T-helper 17 cell (primary cell): ENCODE measurements at places on chromosomes 4 and X. TPM values are rescaled to one million over a fixed set of nuclear protein-coding genes. Genes with fewer than 3 reads are reported as not detected.
A peak's percentile ranks its signal among the peaks of the same experiment; 100 is the strongest.

DNA sequence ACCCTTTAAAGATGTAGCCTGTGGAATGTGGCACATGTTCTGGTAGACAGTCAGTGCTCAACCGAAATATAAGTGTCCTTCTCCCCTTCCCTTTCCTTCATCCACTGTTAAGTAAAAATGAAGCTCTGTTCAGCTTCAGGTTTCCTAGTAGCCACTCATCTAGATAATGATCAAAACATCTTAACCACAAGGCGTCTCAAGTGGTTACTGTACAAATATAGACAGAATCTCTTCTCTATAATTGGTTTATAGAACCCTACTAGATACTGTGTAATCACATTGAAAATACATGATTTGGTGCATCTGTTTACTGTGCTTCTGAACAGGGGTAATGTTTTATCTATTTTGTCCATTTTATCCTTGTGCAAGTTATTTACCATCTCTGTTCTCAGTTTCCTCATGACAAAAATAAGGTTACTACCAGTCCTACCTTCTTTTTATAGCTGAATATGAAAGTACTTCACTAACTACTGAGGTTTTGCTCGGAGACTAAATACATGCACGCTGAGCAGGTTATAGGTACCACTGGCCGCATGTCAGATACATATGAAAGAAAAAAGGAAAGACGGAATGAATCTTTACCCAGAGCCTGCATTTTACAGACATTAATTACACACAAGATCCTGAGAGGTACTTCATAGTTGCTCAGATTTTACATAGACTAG is 20.3 kb upstream of the SLC25A4 start:
- H3K27me3 ChIP-seq: peaks cover 55% of the 10 kb centered on the region
- H3K27ac ChIP-seq: no peak overlapping the region
- H3K36me3 ChIP-seq: no peaks in the 10 kb centered on the region
- no peak overlapping the region for H3K4me3 ChIP-seq

- H3K27me3 ChIP-seq: peaks cover 27% of the 10 kb centered on the region
- no peak for DNase-seq
- no peaks in the 10 kb centered on the region for H3K4me1 ChIP-seq
- H3K27ac ChIP-seq: no peak overlapping the region
- no peaks in the 10 kb centered on the region for H3K36me3 ChIP-seq
- H3K4me3 ChIP-seq: no peak overlapping the region
These were observed 116.3 kb downstream of the STOX2 start for GRCh38 chr4:184021389-184021788.

GRCh38 chr4:80254114-80254513 is 12.3 kb upstream of the FGF5 start:
- no peaks in the 10 kb centered on the region for H3K36me3 ChIP-seq
- H3K27ac ChIP-seq: no peak overlapping the region
- no peak overlapping the region for H3K4me3 ChIP-seq
- H3K4me1 ChIP-seq: peaks cover 3% of the 10 kb centered on the region
- peaks cover 67% of the 10 kb centered on the region for H3K27me3 ChIP-seq

GRCh38 chrX:71017396-71017939 is 50.7 kb downstream of the SNX12 start:
- no peak overlapping the region for H3K27ac ChIP-seq
- no peak overlapping the region for H3K4me3 ChIP-seq
- H3K27me3 ChIP-seq: no peaks in the 10 kb centered on the region
- H3K36me3 ChIP-seq: peaks cover 3% of the 10 kb centered on the region

- H3K27me3 ChIP-seq: peaks cover 5% of the 10 kb centered on the region
- H3K36me3 ChIP-seq: peaks cover 2% of the 10 kb centered on the region
- no peak overlapping the region for H3K4me3 ChIP-seq
- no peak overlapping the region for H3K27ac ChIP-seq
- H3K4me1 ChIP-seq: no peaks in the 10 kb centered on the region
These were observed 231.7 kb downstream of the FBXW7 start for GRCh38 chr4:152304220-152304619.

- no peak for DNase-seq
- peak overlapping the region; percentile 93 for H3K27ac ChIP-seq
- H3K4me3 ChIP-seq: peak overlapping the region; percentile 94
- H3K36me3 ChIP-seq: no peaks in the 10 kb centered on the region
These were observed 1.6 kb downstream of the SCARB2 start for GRCh38 chr4:76211769-76212708.

DNA sequence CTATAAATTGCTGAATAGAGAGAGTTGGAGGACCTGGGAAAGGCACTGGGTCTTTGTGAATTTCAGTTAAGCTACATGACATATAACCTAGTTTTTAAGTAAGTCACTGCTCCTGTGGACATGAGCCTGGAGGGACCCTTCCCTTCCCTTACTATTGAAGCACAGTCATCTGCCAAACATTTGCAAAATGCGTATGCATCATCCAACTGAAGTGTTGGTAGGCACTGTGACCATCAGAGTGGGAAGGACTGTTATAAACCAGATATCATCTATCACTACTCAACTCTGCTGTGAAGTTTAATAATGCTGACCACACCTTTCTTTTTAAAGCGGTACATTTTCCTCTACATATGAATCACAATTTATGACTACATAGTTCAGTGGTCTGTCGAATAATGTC is 5.2 kb downstream of the GABRA3 start:
- no peak overlapping the region for H3K4me3 ChIP-seq
- no peak for DNase-seq
- H3K36me3 ChIP-seq: no peaks in the 10 kb centered on the region

- no peak for DNase-seq
- no peaks in the 10 kb centered on the region for H3K4me1 ChIP-seq
- H3K4me3 ChIP-seq: no peak overlapping the region
- H3K27me3 ChIP-seq: peaks cover 5% of the 10 kb centered on the region
- no peaks in the 10 kb centered on the region for H3K36me3 ChIP-seq
These were observed 208.4 kb upstream of the NPY2R start for GRCh38 chr4:154999950-155000578.

GRCh38 chrX:120750381-120750780 is 120.5 kb upstream of the C1GALT1C1 start:
- H3K27me3 ChIP-seq: peaks cover 7% of the 10 kb centered on the region
- no peak overlapping the region for H3K4me3 ChIP-seq
- no peak for DNase-seq
- no peak overlapping the region for H3K27ac ChIP-seq
- H3K4me1 ChIP-seq: peaks cover 15% of the 10 kb centered on the region
- H3K36me3 ChIP-seq: peaks cover 2% of the 10 kb centered on the region

DNA sequence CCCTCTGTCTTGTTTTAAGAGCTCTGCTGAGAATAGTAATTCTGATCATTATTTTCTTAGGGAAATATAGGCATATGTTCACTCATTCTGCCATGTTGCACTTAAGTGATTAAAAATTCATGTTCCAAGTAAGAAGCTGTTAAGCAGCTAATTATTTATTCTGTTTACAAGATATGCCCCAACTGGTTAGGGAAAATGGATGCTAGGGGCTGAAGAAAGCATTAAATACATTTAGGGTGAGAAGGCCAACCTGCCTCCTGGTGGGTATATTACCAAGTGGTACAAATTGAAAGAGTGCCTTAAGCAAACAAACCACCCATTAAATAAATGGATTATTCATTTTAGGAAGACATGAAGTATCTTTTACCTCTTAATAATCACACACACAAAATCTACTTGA is 392.6 kb upstream of the EPHA5 start:
- no peaks in the 10 kb centered on the region for H3K36me3 ChIP-seq
- no peak overlapping the region for H3K27ac ChIP-seq
- no peak for DNase-seq
- no peaks in the 10 kb centered on the region for H3K4me1 ChIP-seq
- no peak overlapping the region for H3K4me3 ChIP-seq

DNA sequence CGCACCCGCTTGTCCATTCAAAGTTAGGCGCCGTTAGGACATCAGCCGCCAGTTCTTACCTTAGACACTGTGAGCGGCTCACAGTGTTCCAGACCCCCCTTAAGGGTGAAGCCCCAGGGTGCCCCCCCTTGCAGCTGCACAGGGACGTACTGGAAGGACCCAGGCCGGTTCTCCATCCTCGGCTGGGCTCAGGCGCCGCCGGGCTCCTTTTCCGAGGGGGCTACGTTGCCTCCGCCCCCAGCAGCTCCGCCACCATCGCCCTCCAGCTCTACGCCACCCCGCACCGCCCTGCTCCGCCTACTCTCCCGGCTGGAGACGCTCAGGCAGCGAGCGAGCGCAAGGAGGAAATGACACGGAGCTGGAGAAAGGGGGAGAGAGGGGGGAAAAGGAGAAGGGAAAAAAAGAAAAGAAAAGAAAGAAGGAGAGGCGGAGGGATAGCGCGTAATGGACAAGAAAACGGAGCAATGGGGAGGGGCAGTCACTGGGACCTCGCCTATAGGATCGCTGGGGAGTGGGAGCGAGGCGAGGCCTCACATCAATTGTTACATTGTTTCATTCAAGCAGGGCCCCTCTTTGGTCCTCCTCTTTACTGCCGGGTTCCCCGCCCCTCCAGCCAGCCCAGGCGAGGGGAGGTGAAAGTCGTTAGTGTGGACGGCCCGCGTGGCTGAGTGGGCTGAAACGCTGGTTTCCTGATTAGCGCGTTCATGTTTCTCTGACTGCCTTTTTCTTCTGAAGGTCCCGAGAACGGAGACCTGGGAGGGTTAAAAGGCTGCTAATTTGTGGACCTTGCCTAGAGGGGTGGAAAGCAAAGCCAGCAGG is at the start of gene SHROOM4:
Gene SHROOM4, minus strand, starts transcription at position 352 of the 819 bp plus-strand sequence. Its CDS starts 176 bp downstream, at position 176.
- no peak within 1 kb of the TSS for H3K27ac ChIP-seq
- no peak within 1 kb of the TSS for H3K4me3 ChIP-seq
- H3K27me3 ChIP-seq: peaks cover 33% of the 10 kb centered on the region

DNA sequence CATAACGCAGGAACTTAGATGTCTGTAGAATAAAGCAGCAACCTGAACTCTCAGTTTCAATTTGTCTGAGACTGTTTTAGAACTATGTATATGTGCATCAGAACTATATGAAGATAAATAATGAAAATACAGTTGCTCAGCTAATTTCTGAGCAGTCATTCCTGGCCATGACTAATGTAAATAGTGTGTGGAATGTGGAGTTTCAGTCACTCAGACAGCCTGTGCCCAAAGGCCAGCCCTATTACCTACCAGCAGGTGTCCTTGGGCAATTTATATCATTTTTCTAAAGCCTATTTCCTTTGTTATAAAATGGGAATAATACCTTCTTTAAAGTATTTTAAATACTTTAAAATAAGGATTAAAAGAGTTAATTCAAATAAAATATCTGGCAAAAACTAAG is 56.0 kb upstream of the RELL1 start:
- peaks cover 3% of the 10 kb centered on the region for H3K4me1 ChIP-seq
- H3K36me3 ChIP-seq: no peaks in the 10 kb centered on the region
- peaks cover 8% of the 10 kb centered on the region for H3K27me3 ChIP-seq
- H3K4me3 ChIP-seq: no peak overlapping the region
- H3K27ac ChIP-seq: no peak overlapping the region
- no peak for DNase-seq

DNA sequence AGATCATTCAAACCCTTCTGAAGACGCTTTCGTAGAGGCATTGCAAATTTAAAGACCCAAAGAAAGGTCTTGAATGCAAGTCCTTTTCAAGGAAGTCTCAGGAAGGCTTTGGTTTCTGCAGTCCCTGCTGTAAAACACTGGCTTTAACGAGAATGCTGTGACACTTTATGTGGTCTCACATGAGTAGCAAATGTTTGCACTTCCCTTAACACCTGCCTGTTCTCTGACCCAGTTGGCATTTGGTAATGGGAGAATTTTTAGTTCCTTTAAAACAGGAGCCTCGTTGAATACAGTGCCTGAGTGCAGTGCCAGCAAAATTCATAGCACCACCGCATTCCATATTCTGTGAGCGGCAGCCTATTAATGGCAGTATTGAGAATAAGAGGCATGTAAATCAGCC is 330.5 kb upstream of the PRKX start:
- H3K4me3 ChIP-seq: no peak overlapping the region
- no peak overlapping the region for H3K27ac ChIP-seq
- no peaks in the 10 kb centered on the region for H3K4me1 ChIP-seq

- H3K4me1 ChIP-seq: no peaks in the 10 kb centered on the region
- H3K4me3 ChIP-seq: no peak overlapping the region
- no peak overlapping the region for H3K27ac ChIP-seq
- DNase-seq: no peak
- peaks cover under 1% of the 10 kb centered on the region for H3K27me3 ChIP-seq
These were observed 212.8 kb downstream of the HS6ST2 start for GRCh38 chrX:132745593-132745992.

DNA sequence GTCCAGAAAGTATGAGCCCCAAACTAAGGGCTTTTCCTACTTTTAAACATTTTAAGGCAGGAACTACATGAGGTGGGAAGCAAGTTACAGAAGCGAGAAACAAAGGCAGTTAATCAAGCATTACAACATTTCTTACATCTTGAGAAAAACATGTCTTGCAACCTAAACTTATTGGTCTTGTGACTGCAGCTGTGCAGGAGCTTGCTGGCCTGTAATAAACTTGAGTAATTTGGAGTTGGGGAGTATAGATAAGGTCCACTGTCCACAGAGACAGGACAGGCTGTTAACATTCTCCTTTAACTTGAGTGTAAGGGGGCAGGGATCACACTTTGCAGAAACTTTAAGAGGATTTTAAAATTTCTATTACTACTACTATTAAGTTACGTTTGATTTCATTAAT is 2.7 kb upstream of the UGT8 start:
- no peak for DNase-seq
- H3K27me3 ChIP-seq: peaks cover 55% of the 10 kb centered on the region
- no peaks in the 10 kb centered on the region for H3K36me3 ChIP-seq
- H3K4me3 ChIP-seq: no peak overlapping the region
- H3K4me1 ChIP-seq: peaks cover 12% of the 10 kb centered on the region
- H3K27ac ChIP-seq: no peak overlapping the region

DNA sequence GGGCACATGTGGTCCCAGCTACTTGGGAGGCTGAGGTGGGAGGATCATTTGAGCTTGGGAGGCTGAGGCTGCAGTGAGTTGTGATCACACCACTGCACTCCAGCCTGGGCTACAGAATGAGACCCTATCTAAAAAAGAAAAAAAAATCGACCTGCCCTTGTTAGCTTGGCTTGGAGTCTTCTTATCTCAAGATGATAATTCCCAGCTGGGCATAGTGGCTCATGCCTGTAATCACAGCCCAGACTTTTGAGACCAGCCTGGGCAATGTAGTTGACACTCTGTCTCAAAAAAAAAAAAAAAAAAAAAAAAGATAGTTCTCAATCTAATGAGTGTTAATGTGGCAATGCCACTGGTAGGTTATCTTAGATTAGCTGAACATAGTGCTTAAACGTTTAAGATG is 41.0 kb downstream of the QRFPR start:
- no peak overlapping the region for H3K27ac ChIP-seq
- peaks cover 28% of the 10 kb centered on the region for H3K27me3 ChIP-seq
- no peak overlapping the region for H3K4me3 ChIP-seq

DNA sequence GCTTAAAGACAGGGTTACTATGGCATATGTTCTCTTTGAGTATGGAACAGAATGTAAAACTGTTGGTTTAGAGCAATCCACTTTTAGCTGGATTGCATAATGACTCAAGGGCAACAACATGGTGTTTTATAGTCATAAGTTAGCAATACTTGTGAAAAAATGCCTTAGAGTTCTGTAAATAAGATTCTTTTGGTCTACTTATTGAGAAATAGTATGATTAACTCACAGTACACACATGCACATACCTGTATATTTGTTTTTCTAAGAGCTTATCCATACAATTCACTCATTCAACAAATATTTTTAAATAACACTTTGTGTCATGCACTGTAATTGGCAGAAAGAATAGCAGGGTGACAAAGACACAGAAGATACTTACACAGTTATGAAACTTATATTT is 1415.5 kb downstream of the PCDH7 start:
- H3K4me3 ChIP-seq: no peak overlapping the region
- DNase-seq: no peak
- no peaks in the 10 kb centered on the region for H3K4me1 ChIP-seq

The BEX5 gene
- total RNA-seq: 8.9 TPM

The HUWE1 gene
- 211 TPM for total RNA-seq

The MTCP1 gene
- total RNA-seq: 12.2 TPM

The ENAM gene
- total RNA-seq: not detected

The CRLF2 gene
- total RNA-seq: 0.40 TPM
